Transverse colon (tissue), 4 donors: ENCODE measurements at places on chromosomes 6 and 20. TPM values are rescaled to one million over a fixed set of nuclear protein-coding genes. Genes with fewer than 3 reads are reported as not detected.

GRCh38 chr6:82362878-82363427 is 664 bp upstream of the TPBG start:
- DNase-seq: no peak

DNA sequence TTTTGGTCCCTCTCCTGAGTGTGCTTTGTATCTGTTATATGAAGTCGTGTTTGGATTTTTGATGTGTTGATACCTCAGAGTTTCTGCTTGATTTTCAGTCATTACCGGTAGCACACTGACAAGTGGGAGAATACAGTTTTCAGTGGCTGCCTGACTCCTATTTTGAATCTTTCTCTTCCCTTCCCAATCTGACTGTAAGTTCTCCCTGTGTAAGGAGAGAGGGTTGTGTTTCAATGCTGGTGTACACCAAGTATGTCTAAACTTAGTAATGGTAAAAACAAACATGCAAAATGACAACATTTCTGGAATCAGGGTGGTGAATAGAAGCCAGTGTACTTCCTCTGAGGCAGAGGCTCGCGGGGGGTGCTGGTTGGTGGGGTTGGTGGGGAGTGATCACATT is 103.4 kb downstream of the HIVEP1 start:
- no peak for DNase-seq

DNA sequence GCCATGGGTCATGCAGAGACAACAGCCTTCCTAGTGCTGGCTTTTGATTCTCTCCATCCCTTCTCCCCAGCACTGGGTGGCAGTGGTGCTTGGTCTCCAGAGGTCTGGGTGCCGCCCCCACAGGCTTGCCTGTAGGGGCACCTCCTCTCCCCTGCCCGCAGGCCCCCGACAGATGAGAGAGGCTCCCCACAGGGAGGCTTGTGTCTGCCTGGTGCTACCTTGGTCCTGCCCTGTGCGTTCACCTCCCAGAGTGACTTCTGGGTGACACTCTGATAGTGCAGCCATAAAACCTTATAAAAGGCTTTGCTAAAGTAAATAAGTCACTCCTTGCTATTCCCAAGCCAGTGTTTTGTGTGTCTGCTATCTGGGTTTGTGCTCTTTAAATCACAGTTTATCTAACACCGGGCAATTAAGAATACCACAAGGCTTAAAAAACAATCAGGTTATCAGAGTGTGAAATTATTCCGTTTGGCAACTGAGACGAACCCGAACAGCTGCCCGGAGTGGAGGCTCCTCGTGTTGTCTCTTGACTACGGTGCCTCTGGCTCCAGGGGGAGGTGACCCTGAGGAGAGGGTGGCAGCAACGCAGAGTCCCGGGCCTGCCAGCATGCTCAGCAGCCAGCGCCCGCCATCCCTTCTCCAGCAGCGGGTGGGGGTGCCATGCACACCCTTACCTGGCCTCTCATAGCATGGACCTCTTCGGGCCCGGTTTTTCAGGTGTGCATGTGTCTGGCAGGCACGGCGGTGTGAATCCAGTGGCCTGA is 5.4 kb upstream of the C20orf204 start:
- peak; percentile 49 for DNase-seq

GRCh38 chr6:17780061-17780460 is 73.3 kb upstream of the NUP153 start:
- DNase-seq: no peak

DNA sequence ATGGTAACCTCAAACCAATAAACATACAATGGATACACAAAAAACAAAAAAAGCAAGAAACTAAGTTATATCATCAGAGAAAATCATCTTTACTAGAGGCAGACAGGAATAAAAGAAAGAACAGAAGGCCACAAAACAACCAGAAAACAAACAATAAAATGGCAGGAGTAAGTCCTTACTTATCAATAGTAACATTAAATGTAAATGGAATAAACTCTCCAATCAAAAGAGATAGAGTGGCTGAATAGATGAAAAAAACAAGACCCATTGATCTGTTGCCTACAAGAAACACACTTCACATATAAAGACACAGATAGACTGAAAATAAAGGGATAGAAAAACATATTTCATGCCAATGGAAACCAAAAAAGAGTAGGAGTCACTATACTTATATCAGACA is 81.3 kb upstream of the GJE1 start:
- no peak for DNase-seq

DNA sequence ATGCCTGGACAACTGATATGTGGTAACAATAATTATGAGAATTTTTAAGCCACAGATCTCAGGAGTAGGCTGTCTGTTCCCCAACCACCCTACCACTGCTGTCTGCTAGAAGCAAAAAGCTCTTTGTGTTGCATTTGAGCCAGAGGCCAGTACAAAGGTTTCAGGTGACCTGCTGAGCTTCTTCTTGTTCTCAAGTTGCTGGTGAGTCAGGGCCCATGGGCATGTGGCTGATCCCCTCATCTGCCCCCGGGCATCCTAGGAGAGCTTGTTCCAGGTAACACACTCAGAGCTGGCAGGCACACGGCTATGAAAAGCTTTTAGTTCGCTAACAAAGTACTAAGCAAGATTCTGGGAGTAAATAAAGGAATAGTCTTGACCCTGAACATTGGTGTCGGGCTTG is 285.3 kb downstream of the CDC5L start:
- DNase-seq: no peak

- DNase-seq: no peak
Observed at GRCh38 chr6:112957536-112957916, 610.4 kb downstream of the RFPL4B start.

GRCh38 chr20:1306316-1307135 is 22.4 kb downstream of the SDCBP2 start:
- DNase-seq: no peak

GRCh38 chr20:63836458-63837344 is 5.6 kb upstream of the ZBTB46 start:
- no peak for DNase-seq

DNA sequence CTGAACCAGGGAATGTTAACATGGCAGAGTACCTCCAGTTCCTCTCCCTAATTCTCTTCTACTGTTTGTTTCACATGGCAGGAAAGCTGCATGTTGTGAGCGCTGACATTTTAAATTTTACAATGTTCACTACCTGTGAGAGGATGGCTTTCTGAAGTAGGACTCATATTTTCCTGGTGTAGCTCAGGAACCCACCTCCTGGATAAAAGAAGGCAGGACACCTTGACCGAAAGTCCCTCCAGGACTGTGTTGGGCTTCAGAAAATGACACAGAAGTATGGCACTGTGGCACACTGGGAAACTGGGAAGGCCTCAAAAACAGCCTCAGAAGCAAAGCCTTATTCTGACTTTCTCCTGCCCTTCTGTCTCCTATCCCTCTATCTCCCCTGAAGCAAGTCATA is 33.3 kb downstream of the PTPRK start:
- no peak for DNase-seq

DNA sequence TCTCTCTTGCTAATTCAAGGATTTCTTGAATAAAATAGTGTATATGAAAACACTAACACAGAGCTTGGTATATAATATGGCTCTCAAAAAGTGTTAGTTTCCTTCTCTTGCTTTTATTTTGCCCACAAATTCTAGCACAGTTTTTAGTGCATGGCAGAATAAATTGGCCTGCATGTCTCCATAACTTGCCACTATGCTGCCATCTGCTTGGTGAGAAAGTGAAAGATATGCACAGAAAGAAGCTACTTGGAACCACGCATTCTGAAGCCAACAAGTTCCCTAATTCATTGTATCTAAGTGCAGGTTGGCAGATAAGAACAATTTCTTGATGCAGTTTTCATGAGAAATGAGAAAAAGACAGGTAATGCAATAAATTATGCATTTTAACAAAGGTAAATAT is 101.2 kb downstream of the EPHA7 start:
- DNase-seq: no peak

GRCh38 chr20:63955281-63955826 is 862 bp downstream of the UCKL1 start:
- DNase-seq: peak; percentile 56

DNA sequence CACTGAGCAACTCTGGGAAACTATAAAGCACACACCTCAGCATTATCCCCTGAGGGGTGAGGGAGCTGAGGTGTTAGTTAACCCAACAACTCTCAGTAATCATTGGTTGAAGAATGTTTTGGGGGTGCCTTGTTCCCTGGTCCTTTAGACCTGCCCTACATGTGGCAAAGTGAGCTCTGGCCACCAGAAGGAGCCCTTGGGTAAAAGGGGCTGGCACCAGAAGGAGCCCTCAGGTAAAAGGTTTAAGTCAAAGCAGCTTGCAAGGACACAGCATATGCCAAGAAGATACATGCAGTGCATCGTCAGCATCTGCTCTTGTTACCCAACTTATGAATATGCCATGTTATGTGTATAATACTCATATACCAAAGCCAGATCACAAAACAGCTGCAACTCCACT is 1081.7 kb downstream of the KIF16B start:
- DNase-seq: no peak

DNA sequence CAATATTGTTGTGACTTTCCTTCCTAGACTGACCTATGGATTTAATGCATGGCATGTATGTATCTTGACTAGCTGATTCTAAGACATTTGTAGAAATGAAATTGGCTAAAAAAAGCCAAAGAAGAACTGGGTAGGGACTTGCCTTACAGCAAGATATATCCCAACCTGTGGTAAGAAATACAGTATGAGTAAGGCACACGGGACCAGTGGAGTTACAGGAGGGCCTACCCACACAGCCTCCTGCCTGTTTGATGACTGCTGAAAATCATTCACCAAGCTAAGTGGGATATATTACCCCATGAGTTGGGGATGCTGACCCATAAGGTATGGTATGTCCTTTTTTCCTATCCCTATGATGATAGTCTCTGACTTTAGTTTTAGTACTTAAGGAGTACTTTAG is 112.2 kb downstream of the INSM1 start:
- DNase-seq: no peak

GRCh38 chr6:162230147-162230752 is 497.3 kb downstream of the PRKN start:
- DNase-seq: no peak

The PLAGL2 gene
- 6.6 TPM for total RNA-seq

The DEFB132 gene
- total RNA-seq: not detected

The DPPA5 gene
- total RNA-seq: not detected

The SLC26A8 gene
- total RNA-seq: 1.1 TPM
